ENCODE measurements at places on chromosomes 7 and 10.
A peak's percentile ranks its signal among the peaks of the same experiment; 100 is the strongest.

- no peak for DNase-seq
These were observed 247.4 kb downstream of the BAMBI start for GRCh38 chr10:28924717-28925116.

GRCh38 chr10:130737621-130738020 is 573.9 kb downstream of the TCERG1L start:
- DNase-seq, result no peak

DNA sequence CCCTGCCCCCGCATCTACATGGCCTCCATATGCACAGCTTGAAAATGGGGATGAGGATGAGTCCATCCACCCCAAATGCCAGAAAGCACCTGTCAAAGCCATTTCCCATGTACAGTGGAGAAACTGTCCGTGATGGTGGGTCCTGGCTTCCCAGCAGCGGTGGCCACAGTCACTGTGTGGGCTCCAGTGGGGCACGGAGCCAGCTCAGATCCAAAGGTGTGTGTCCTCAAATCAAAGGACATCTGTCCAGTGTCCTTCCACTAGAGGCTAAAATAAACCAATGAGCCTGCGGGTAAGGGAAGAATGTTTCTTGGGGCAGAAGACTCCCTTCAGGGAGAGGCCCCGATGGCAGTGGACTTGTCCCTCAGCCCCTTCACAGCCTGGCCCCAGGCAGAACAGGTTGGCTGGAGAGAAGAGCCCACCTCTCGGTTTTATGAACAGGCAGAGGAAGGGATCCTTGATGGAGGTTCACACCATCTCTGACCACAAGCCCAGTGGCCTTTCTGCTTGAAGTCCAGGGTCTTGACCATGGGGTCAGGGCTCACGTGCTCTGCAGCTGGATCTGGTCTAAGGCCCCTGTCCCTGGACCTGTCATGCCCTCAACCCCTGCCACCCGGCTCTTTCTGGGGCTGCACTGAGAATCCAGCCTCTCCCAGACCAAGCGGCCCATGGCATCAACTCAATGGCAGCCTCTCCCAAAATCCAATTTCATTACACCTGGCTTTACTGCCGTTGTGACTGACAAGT is 106.9 kb downstream of the TCERG1L start:
- no peak for DNase-seq

DNA sequence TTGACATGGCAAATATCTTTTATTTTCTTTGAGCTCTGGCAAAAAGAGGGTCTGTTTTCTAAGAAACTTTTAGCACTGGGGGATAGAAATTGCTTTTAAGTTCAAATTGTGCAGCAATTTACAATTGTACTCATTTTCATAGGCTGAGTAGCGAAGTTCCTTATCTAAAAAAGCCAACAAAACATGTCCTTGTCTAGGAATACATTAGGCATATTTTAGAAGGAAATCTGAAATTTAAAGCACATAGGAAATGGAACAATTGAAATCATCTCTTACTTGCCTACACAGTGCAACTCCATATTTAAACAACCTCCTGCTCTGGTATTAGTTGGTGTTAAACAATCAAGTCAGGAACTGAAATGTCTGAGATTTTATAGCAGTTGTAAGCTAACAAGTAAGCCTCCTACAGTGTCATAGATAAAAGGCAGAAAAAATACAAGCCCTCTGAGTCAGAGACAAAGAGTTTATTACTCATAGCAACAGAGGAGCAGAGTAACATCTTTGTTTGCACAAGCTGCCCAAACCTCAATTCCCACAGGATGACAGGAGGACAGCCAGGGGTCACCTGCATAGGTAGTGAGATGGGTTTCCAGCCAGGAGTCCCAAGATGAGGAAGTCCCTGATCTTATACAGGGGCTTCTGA is 280.2 kb upstream of the HGF start:
- peak; percentile 95 for DNase-seq

GRCh38 chr7:79933144-79933543 is 201.5 kb upstream of the GNAI1 start:
- no peak for DNase-seq
